IPS DF 6.9 (cell line): ENCODE measurements at places on chromosomes 2 and 18.
A peak's percentile ranks its signal among the peaks of the same experiment; 100 is the strongest.

DNA sequence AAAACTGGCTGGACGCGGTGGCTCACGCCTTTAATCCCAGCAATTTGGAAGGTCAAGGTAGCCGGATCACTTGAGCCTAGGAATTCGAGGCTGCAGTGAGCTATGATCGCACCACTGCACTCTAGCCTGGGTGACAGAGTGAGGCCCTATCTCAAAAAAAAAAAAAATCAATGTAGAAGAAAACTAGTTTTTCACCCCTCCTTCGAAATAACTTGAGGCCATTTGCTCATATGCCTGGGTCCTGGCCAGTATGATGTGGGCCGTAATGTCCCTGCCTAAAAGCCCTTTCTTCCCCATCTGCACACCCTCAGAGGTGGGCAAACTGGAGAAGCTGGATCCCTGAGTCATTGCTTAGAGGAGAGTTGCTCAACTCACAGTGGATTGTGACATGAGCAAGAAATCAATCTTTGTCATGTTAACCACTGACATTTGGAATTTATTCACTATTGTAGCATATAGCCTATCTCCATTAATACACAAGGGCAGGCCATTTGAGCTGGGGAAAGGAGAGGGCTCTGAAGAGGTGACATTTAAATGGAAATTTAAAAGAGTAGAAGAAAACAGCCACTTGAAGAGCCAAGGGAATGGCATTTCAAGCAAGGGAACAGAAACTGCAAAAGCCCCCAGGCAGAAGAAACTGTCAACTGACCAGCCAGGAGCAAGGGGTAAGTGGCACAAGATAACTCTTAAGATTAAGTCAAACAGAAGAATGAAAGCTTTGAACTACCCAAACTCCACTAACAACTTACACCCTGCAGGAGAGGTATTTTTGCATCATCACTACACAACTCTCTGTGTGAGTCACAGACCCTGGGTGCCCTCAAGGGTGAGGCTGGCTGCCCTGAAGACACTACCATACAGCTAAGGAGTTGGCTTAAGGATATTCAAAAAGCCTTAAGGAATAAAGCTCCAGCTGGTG lies 7.6 kb upstream of the METTL21A start:
- DNase-seq, result no peak

- no peak for DNase-seq
Measured at GRCh38 chr2:96260387-96261260, 5.2 kb downstream of the TMEM127 start.

GRCh38 chr2:217248312-217248935 lies 388.6 kb upstream of the TNP1 start:
- no peak for DNase-seq

- no peak for DNase-seq
Measured at GRCh38 chr18:59446012-59446411, 86.9 kb upstream of the LMAN1 start.

- no peak for DNase-seq
Measured at GRCh38 chr2:230942920-230943896, 18.2 kb upstream of the GPR55 start.

GRCh38 chr18:41391616-41392595 lies 563.1 kb upstream of the PIK3C3 start:
- peak; percentile 37 for DNase-seq

DNA sequence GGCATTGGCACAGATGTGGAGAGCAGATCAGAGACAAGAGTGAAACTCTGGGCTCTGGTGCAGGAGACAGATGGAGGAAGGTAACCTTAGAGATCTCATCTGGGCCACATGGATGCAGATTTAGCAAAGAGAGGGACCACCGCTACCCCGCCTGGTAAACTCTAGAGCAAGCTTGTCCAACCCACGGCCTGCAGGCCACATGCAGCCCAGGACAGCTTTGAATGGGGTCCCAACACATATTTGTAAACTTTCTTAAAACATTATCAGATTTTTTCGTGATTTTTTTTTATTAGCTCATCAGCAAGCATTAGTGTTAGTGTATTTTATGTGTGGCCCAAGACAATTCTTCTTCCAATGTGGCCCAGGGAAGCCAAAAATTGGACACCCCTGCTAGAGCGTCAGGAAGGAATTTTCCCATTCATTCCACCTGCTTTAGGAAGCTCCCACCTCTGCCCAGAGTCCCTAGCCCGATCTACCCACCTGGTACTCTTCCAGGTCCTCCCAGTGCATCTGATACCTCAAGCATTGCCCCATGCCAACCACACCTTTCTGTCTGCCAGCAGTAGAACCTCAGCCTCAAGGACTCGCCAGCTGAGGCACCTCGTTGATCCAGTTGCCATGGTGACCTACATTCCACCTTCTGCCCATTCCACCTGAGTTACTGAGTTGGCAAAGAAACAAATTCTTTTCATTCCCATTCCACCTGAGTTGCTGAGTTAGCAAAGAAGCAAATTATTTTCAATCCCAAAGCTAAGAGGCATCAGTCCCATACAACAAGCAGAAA lies at the start of gene CIB4:
CIB4 (minus strand) TSS at position 586 of the 784 bp plus-strand sequence; CDS start at position 534, 52 bp downstream.
- no peak for DNase-seq

GRCh38 chr2:231482806-231483391 lies 18.6 kb upstream of the NCL start:
- DNase-seq, result no peak

GRCh38 chr2:18491577-18491976 lies 68.9 kb downstream of the RDH14 start:
- no peak for DNase-seq

DNA sequence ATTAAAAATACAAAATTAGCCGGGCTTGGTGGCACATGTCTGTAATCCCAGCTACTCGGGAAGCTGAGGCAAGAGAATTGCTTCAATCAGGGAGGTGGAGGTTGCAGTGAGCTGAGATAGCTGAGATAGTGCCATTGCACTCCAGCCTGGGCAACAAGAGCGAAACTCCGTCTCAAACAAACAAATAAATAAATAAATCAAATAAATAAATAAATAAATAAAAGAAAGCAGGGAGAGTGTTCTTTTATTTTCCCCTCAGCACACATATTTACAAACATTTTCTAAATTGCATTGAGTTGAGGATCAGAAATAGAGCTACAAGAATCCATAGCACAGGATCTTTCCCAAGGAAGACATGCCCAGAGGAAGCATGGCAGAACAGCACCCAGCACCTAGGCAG lies 71.9 kb downstream of the RIT2 start:
- DNase-seq, result no peak

- DNase-seq, result no peak
Measured at GRCh38 chr18:45255197-45255890, 359.9 kb upstream of the SLC14A2 start.

DNA sequence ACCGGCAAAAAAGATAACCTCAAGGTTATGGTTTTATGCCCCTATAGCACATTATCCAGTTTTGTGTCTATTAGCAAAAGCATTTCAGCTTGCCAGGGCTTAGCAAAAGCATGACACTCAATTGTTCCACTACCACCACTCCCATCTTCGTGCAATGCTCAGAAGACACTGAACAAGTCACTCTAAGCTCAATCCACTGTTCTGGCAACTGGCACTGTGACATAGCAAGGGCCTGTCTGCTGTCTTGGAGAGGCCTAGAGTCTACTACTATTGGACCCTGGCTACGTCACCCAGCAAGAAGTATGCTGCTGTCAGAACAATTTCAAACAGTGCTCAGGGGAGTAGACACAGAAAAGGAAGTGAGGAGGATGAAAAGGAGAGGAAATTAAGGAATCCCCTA lies 103.5 kb upstream of the PPP1CB start:
- no peak for DNase-seq

- DNase-seq, result no peak
Measured at GRCh38 chr2:170984079-170984478, 55.0 kb downstream of the GORASP2 start.

DNA sequence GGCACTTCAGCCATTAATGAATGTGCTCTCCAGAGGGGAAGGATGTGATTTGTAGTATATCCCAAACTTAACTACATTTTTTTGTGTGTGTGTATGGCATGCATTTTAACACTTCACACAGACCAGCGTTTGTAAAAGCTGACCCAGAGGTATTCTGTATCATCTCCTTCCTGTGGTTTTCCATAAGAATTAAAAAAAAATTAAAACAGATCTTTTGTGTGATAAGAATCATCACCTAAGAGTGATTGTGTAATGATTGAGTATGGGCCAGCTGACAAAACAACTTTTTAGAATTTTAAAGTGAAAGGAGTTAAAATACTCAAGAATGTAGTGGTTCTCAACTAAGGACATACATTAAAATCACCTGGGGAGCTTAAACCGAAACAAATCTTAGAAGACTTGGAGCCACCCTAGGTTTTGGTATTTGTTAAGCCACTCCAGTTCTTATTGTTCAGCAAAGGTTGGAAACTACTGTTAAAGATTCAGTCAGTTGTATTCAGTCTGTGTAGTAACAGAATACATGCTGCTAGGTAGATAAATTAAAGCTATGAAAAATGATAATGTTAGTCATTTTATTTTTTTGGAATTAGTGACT lies 120.1 kb downstream of the HAUS1 start:
- DNase-seq, result no peak

GRCh38 chr18:896315-896714 lies 8.4 kb upstream of the ADCYAP1 start:
- no peak for DNase-seq

DNA sequence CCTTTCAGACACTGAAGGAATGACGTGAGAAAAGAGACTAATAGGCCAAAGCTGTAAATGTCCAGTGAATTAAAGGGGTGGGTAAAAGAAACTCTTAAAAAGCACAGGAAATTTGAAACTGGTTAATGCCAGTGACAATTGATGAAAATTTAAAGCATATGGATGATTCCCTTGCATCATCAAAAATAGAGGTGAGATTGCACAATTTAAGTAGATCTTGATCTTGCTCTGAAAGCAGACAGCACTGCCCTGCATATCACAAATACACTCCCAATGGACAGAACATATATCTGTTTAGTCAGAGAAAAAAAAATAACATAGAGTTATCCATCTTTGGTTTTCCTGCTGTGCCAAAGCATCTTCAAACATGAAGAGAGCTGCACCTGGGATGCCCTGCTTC lies 86.7 kb upstream of the UBE2E3 start:
- DNase-seq, result no peak

DNA sequence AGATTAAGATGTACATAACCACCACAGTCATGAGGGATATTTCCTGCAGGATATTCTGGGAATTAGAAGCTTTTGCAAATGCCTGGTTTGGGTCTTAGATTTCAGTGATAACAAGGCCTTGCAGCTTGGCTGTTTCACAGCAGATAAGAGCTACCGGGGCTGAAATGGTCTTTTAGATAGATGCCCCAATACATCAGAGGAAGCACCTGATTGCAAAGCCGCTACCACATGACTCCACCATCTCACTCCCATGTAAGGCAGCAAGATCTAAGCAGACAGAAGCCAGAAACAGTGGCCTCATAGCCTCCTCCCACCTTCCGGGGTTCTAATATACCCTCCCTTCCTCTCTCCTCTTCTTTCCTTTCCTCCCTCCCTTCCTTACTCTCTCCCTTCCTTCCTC lies 31.1 kb upstream of the EPG5 start:
- DNase-seq, result no peak

GRCh38 chr2:2586931-2587330 lies 255.9 kb upstream of the MYT1L start:
- no peak for DNase-seq

GRCh38 chr2:176764921-176765320 lies 447.7 kb upstream of the HNRNPA3 start:
- no peak for DNase-seq

- no peak for DNase-seq
Measured at GRCh38 chr18:57727952-57728807, 74.9 kb downstream of the ATP8B1 start.

- no peak for DNase-seq
Measured at GRCh38 chr2:109005686-109006204, 16.7 kb upstream of the EDAR start.

- no peak for DNase-seq
Measured at GRCh38 chr2:47129191-47129706, 25.9 kb downstream of the STPG4 start.

DNA sequence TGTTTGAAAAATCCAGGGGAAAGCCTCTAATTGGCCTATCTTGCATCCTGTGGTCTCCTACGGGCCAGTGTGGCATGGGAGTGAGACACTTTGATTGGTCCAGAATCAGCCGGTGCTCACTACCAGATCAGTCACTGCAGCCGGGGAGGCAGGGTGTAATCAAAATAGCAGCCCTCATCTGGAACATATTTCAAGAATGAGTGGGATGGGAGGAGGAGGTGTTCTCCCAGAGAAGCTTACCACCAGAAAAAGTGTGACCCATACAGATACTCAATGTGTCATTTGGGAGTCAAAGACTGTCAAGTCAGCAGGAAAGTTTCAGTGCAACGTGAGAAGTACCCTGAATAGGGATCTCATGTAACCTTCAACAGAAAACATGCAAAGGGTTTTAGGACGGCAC lies 393.9 kb upstream of the SLC14A2 start:
- DNase-seq, result no peak

- DNase-seq, result no peak
Measured at GRCh38 chr18:60831971-60832370, 459.4 kb upstream of the MC4R start.

DNA sequence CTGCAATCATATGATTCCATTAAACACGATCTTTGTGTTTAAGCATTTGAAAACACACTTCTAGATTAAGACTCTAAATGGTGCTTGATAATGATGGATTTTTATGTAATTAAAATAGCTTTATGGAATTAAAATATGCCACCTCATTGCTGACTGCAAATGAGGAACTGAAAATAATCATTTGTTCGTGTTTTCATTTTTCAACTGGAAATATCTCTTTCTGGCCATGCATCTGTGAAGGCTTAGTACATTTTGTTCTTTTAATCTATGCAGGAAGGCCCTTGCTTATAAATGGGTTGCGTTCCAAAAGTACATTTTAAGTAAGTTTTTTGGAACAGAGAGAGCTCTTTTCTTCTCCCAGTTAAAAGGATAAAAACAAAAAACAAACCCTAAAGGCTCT lies 125.5 kb downstream of the MC4R start:
- no peak for DNase-seq

- DNase-seq, result no peak
Measured at GRCh38 chr18:8997634-8998033, 104.9 kb upstream of the NDUFV2 start.
